ENCODE measurements at places on chromosomes 6 and 20.

DNA sequence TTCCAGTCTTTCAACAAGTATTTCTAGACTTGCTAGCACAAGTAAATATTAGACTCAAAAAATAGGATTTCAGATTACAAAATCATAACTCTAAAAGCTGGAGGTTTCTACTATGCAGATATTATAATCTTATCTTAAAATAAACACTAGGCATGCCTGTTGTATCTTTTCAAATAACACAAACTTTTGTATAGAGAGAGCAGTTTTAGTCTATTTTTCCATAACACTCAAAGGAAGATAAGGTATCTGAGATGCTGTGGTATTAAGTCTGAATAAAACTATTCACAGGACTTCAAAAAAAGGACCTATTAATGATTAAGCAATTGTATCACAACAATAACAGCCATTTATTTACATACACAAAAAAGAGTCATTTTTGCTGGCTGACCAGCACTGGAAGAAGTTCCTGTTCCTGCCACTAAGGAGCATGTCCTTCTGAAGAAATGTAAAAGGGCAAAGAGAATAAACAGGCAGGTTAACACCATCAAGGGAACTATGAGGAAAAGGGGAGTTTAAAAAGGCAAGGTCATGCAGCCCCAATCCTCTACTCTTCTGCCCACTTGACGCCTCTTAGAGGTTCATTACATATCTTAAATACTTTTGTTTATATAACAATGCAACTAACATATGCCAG is 39.4 kb downstream of the REPS1 start:
- no peak for DNase-seq

- no peak for DNase-seq
Observed at GRCh38 chr6:107614828-107615227, 124.9 kb downstream of the SOBP start.

- no peak for DNase-seq
Observed at GRCh38 chr6:69084746-69085335, 449.8 kb downstream of the ADGRB3 start.

- no peak for DNase-seq
Observed at GRCh38 chr6:163797296-163797845, 382.9 kb downstream of the QKI start.

DNA sequence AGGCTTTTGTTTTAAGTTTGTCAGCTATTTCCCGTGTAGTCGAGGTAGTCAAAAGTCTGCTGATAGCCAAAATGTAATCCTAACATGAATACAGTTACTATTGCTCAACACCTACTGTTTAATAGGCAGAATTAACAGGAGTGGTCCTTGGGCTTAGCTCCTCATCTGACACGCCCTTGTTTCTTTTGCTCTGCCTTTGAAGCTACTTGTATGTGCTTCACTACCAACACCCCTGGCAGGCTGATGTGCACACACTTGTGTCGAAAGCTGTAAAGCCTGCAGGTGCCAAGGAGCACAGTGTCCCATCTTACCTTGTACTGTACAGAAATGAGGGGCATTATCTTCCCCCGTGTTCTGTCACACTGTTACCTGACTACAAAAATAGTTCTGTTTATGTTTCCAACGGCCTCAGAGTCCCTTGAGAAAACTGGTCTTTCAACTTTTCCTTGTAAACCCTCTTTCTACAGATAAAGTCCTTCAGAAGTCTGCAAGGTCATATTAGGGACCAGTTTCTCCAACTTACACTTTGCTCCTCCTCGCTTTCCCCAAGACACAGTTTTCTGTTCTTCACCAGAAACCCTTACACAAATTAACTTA is 9.3 kb downstream of the SDHAF4 start:
- no peak for DNase-seq

- no peak for DNase-seq
Observed at GRCh38 chr6:44868335-44868668, 459.8 kb upstream of the RUNX2 start.

DNA sequence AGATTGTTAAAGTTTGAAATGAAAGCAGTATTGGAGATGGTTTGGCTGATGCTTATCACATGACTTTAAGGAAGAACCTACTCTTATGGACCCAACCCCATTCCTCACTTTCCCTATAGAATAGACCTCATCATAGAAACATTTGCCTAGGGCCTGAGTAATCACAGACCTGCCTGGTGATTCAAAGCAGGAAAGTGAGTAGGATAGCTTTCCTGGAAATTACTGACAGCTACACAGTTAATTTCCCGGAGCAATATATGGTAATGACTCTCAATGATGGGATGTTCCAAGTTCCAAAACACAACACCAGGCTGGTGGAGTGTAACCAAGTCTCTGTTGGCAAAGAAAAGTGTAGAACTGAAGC is 233.8 kb downstream of the SIM1 start:
- DNase-seq = peak; percentile 46

GRCh38 chr6:161227004-161227960 is 46.6 kb downstream of the AGPAT4 start:
- DNase-seq = no peak

DNA sequence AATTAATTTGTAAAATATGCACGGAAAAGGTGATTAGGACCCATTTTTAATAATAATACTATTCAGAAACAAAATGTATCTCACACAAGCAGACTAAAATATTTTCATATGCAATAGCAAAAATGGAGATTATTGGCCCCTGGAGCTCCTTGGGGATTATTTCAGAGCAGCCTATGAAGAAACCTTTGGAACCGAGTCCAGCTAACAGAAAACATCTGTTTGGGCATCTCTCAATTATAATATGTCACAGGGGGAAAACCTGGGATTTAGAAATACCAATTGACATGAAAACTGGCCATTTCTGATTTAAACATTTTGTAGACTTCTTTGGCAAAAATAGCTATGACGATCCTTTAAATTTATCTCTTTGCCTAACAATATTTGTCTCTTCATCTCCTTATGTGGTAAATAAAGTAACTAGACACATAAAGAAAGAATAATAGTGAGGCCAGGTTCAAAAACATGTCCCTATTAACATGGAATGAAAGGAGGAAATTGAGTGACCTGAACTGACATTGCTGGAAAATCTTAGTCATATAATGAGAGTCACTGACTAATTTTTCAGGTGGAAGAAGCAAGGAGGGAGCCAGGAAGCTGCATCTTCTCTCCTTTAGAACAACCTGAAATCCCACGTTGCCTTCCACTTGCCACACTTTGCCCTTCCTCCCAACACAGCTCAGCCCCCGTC is 199.0 kb downstream of the SOD2 start:
- no peak for DNase-seq
